ENCODE measurements at places on chromosomes 13 and 19.
A peak's percentile ranks its signal among the peaks of the same experiment; 100 is the strongest.

DNA sequence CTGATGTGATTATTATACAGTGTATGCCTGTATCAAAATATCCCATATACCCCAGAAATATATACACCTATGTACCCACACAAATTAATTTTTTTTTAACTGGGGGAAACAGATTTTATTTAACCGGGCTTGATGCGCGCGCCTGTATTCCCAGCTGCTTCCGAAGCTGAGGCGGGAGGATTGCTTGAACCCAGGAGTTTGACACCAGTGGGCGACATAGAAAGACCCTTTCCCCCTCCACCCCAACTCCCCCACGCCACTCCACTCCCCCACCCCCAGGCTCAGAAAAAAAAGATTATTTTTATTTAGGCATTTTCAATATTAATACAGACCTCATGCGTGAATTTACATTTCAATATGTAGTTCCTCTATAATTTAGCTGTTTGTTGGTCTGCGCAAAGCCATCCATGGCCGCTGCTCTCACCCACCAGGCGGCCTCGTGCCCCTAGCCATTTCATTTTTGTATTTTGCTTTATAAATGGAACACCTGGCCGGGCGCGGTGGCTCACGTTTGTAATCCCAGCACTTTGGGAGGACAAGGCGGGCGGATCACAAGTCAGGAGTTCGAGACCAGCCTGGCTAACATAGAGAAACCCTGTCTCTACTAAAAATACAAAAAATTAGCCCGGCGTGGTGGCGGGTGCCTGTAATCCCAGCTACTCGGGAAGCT, 836 bp upstream of the VPS36 start:
- DNase-seq, result no peak

GRCh38 chr13:63840551-63841421, 2425.1 kb upstream of the PCDH20 start:
- DNase-seq, result no peak

- no peak for DNase-seq
Observed at GRCh38 chr19:38513762-38514167, 80.3 kb downstream of the RYR1 start.

- peak; percentile 66 for DNase-seq
Observed at GRCh38 chr19:48970923-48971395, 5.8 kb downstream of the FTL start.

DNA sequence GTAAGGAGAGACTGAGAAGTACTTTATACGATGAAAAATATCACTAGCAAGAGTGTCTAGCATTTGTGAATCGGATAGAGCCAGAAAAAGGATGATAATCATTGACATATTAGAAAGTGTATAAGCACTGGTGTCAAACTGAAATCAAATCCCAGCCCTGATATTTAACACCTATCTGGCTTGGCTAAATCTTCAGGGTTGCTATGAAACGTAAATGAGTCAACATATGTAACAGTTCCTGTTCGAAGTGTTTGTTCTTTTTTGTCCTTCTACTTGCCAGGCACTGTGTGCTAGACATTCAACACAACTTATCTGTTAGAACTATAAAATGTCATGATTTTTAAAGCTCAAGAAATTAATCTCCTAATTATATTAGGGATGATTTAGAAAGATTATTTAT, 40.8 kb downstream of the SERPINE3 start:
- DNase-seq, result no peak

GRCh38 chr13:74651121-74651520, 516.9 kb upstream of the KLF12 start:
- DNase-seq, result no peak

DNA sequence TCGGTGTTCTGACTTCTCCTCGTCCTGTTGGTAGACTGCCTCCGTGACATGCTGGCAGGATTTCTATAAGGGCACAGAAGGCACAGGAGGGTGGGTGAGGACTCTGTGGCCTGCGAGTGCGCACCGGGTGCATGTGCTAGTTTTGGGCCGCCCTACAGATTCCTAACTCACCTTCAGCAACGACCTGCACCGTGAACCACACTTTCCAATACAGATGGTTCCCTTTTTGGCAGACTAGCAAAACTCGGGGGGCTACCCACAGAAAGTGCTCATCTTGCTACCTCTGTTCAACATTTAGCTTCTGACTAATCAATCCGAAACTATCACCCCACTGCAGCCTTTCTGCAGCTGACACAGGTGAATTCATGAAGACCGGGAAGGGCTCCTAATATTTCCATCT, 14.1 kb upstream of the AMER2 start:
- DNase-seq, result no peak

- DNase-seq, result no peak
Observed at GRCh38 chr19:33273881-33274662, 28.3 kb downstream of the CEBPA start.

- no peak for DNase-seq
Observed at GRCh38 chr13:113429608-113429985, 23.7 kb downstream of the ADPRHL1 start.

DNA sequence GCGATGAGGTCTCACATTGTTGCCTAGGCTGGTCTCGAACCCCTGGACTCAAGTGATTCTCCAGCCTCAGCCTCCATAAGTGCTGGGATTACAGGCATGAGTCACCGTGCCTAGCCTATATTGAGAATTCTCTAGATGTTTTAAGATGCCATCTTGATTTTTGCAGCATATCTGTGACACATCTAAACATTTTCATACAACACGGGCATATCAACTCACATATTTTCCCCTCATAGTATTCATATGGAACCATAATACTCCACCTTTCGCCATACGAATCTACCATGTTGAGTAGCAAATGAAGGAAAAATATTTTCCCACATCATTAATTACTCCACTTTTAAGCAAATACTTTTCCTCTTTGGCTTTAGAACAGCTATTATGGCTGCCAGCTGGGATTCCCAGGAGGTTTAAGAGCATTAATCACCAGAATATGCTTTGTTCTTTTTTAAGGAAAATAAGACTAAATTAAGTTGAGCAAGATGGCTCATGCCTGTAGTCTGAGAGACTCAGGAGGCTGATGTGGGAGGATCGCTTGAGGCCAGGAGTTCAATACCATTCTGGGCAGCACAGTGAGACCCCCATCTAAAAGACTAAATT, 56.9 kb upstream of the GTF2F2 start:
- no peak for DNase-seq

GRCh38 chr13:47964863-47965262, 36.2 kb downstream of the SUCLA2 start:
- DNase-seq, result no peak

DNA sequence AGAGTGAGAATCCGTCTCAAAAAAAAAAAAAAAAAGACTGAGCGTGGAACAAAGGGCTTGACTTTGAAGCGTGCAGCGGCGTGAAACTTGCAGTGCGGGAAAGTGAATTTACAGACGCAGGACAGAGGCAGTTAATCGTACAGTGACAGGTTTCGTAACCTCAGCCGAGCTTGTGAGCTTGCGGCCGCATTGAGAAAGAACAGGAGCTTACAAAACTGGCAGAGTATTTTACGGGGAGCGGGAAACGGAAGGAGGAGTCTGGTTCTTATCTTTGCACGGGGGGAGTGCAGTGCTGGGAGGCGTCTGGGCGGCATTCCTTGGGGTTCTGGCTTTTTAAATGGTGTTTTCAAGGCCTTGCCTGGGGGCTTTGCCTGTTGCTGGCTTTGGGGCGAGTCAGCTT, 6.0 kb upstream of the BSG start:
- DNase-seq, result no peak

DNA sequence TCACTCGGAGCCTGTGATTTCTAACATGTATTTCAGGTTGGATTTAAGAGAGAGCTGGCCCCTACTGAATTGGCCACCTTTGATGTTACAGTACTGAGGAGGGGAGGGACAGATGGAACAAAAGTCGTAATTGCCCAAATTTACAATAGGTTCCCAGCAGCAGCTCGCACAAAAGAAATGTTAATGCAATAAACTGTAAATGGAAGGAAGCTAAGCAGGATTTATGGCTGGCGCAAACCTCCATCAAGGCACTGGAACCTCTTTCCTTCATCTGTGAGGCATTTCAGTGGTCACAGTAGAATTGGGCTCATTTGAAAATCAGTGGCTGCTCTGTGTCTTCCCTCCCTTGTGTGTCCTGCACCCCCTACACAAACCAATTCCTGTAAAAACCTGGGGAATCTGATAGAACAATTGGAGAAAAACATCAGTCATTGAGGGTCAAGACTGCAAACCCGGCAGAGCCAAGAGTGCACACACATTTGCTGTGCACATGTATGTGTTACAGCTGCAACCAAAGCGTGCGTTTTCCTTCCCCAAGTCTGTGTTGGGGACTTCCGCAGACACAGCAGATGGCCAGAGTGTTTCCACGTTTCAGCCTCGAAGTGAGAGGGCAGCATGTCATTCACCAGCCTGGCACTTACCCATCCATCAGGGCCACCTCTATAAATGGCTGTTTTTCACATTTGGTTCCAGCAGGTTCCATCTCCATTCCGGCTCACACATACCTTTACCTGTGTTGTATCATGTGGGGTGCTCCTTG, 192.8 kb downstream of the TM9SF2 start:
- no peak for DNase-seq

- no peak for DNase-seq
Observed at GRCh38 chr13:81058211-81058915, 717.4 kb upstream of the SPRY2 start.

- no peak for DNase-seq
Observed at GRCh38 chr13:113969311-113969972, 4.4 kb downstream of the C13orf46 start.

DNA sequence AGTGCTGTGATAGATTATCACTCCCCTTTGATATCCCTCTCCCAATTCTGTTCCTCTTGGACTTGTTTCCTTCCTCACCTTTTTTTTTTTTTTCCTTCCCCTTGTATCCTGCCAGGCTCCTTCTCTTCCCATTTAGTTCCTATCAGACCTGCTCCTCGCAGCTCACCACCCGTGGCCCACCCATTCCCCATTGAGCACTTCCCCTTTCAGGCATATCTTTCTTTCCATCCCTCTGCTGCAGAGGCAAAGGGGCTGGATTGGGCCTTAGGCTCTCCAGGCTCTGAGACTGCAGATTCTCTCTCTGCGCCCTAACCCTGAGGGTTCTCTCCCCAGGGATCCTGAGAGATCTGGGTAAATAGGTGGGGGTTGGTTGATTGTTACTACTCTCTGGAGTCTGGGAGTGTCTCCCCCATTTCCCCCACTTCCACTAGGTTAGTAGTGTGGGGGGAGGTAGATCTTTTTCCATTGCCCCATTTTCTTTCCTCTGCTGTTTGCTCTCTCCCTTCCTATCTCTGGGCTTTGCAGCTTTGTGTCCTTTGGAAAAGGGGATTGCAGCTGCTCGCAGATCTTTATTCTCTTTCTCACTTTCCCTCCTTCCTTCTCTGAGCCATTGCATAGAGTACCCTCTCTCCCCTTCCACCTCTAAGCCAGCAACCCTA, 2.3 kb downstream of the ARHGAP35 start:
- DNase-seq, result no peak

DNA sequence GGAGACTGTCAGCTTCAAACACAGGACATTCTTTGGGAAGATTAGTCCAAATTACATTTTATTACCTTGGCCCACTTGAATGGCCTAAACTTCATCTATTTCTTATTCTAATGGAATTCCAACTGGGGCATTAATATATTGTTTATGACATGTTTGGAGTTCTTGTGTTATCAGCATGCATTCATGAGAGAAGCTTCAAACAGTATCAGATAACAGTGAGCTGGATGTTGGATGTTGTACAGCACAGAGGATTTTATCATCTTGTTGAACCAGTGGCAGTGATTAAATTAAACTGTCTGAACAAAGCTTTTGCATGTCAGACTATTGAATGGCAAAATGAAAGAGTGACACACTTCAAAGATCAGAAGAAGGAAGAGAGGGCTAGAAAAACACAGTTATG, 50.0 kb downstream of the MZT1 start:
- DNase-seq, result no peak

DNA sequence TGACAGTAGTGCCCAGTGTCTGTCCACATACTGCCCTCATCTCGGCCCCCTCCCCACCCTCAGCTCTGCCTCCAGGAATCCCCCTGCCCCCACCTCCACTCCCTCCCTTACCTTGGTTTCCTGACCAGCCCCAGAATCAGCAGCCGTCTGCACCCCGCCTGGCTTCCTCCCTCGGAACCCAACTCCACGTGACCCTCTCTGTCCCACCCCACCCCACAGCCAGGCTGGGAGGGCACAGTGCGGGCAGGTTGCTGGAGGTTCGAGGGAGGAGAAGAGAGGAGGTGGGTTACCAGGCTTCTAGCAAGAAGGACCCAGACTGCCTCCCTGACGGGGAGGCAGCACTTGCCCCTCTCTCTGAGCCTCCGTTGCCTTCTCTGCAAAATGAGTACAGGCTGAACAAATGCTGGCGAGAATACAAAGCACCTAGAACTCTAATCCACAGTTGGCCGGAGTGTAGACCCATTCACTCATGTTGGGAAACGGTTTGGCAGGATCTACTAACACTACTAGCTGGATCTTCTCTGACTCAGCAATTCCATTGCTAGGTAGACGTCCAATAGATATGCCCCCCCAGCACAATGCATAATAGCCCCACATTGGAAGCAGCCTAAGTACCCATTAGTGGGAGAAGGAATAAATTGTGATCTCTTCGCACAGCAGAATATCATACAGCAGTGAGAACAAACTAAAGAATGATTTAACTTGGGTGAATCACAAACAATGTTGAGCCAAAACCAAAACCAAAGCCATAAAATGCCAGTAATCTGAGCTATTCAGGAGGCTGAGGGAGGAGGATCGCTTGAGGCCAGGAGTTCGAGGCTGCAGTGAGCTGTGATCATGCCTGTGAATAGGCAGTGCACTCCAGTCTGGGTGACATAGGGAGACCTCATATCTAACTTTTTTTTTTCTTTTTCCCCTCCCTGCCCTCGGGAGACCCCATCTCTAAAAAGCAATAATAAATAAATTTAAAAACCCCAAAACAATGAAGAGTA, at the start of gene RASAL3:
Gene RASAL3 (minus strand): TSS at position 151 of the 992 bp plus-strand sequence. CDS start 186 bp downstream, outside the sequence.
- peak; percentile 60 for DNase-seq

All from activated T-helper 1 cell treated with Interleukin-2 at 50 U/mL for 16 hours (primary cell).